ENCODE measurements at places on chromosomes 2 and 18. TPM values are rescaled to one million over a fixed set of nuclear protein-coding genes. Genes with fewer than 3 reads are reported as not detected.

DNA sequence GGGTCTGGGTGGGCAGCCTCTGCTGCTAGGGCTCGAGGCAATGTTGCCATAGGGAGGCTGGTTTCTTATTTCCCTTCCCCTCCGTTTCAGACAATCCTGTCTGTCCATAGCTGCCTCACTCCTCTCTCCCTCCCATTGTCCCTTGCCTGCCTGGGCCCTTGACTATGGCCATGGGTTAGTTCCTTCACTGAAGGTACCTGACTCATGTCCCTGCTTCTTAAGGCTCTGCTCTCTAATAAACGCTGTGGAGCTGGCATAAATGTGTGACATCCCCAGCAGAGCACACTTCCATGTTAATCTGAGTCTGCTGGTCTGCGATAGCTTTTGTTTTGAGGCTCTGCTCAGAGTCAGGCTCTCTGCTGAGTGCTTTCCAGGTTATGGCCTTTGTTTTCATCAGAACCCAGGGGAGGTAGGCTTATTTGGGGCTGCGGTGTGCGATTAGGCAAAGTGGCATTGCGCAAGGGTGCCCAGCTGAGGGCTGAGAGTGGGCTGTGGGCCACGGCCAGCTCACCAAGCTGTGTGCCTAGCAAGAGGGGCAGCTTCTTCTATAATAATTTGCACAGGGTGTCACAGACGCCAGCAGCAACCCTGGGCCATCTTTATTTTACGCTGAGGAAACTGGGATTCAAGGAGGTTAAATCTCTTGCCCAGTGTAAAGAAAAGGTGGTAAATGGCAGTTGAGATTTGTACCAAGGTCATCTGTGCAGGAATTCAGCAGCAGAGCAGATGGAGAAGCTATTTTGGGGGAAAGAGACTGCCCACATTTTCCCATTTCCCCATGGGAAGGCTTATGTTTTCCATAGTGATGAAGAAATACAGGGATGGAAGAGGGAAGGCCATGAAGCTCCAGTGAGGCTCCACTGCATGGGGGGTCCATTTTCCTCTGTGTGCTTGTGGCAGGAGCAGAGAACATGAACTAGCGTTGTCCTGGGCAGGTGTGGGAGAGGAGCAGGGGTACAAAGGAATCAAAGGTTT is 25.6 kb downstream of the MRPL33 start:
- DNase-seq, result no peak

DNA sequence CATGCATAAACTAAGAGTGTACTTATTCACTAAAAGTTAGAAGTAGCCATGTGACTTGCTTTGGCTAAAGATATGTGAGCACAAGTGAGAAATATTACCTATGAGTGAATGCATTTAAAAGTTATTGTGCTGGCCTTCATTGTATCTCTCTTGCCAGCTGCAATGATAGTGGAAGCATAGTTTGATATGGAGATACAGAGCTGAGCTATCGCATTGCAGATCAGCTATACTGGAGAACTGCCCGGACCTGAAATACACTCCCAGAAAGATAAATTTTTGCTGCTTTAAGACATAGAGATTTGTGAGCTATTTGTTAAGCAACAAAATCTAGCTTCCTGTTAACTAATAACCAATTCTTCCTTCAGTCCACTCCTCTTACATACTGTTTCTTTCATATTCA is 571.1 kb downstream of the CPS1 start:
- no peak for DNase-seq

Gene RPS27A
- total RNA-seq, result 1,013 TPM

Gene CYP27C1
- 1.1 TPM for total RNA-seq

DNA sequence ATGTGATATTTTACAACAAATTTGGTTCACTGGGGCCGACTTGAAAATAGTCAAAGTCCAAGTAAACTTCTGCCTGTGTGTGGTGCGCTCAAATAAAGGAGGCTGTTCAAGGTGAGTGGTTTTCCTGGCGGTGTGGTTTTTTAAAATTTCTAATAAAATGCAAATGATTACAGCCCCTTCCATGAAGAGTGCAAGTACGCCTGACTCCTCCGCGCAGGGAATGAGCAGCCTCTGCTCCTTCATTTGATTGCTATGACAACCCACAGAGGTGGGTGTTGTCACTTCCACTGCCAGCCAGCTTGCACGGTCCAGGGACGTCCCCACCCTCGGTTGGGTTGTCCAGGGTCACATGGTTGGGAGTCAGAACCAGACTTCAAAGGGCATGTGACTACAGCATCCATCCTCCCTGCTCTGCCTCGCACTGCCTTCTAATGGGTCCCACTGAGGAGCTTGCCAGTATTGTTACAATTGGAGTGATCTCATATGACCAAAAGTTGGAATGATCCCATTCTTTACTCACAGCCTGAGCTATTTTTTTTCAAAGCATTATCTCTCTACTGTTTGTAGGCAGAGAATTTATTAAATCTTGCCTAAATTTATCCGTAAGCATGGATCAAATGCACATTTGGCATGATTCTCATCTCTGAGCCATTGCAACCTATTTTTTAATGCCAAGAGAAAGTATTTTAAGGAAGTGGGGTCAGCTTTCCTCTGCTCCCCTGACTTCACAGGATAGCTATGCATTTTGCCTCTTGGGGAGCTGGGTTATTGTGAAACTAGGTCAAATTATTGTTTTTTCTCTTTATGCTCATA is 121.3 kb downstream of the AGAP1 start:
- DNase-seq, result peak; percentile 21

GRCh38 chr2:136357007-136357380 is 239.0 kb upstream of the CXCR4 start:
- DNase-seq, result no peak

DNA sequence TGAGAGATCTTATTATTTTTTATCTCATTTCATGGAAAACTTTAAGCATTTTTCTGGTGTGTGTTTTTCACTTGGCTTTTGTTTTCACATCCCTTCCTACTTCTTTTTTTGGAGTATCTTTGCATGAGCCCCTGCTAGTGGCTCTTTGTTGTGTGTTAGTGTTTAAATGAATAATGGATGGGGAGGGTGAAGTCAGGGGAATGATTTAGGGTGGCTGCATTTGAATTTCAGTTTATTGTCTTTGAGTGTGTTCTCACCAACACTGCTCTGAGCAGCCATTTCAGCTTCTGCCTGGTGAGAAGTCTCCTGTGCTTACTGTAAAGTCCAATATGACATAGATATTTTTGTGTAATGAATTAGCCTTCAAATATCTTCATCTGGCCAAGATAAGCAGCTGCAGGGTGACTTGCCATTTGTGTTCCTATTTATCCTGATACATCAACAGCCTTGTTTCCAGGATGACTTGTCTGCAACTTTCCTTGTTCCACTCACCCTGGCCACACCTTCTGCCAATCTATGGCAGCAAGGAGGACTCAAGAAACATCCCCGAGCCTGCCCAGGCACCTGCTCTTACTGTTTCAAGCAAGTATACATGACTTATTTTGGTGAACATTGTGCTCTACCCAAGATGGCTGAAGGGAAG is 182.6 kb downstream of the PDE11A start:
- DNase-seq, result no peak

DNA sequence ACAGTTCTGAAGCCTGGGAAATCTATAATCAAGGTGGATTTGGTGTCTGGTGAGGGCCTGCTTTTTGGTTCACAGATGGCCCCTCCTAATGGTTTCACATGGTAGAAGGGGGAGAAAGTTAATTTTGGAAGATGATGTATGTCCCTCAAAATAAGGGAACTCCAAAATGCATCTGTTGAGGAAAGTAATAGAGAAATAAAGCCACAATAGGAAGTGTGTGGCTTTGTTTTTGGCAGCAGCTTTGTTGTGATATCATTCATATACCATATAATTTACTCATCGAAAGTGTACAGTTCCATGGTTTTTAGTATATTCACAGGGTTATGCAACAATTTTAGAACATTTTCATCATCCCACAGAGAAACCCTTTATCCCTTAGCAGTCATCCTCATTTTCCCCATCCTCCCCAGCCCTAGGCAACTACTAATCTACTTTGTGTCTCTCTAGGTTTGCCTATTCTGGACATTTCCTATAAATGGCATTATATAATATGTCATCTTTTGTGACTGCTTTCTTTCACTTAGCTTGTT is 274.0 kb upstream of the FAM98A start:
- DNase-seq, result no peak

- no peak for DNase-seq
These were observed 14.4 kb downstream of the EFR3B start for GRCh38 chr2:25056098-25056821.

GRCh38 chr2:238774980-238775509 is 72.8 kb upstream of the TWIST2 start:
- DNase-seq, result no peak

- DNase-seq, result no peak
These were observed 50.1 kb downstream of the UBR3 start for GRCh38 chr2:169877398-169877797.

- no peak for DNase-seq
These were observed 16.0 kb upstream of the RPE start for GRCh38 chr2:209986415-209986814.

DNA sequence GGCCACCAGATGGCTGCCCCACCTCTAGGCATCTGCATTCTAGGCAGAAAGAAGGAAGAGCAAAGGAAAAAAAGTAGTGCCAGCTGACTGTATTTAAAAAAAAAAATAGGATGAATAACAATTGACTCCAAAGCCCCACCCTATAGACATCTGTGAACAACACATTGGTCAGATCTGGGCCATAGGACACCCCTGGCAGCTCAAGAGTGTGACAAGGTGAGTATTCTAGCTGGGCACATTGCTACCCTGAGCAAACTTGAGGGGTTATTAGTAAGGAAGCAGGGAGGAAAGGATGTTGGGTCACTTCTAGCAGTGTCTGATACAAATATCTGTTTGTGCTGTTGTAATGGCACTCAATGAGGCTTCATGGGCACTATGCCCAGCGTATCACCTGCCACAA is 58.6 kb upstream of the NPAS2 start:
- DNase-seq, result no peak

GRCh38 chr2:5696945-5697521 is 4.8 kb downstream of the SOX11 start:
- DNase-seq, result peak; percentile 54

GRCh38 chr2:42493468-42494354 is at the start of gene KCNG3:
Gene KCNG3, minus strand, starts transcription at chr2:42493982. Its CDS starts 481 bp downstream, at chr2:42493501.
- peak; percentile 54 for DNase-seq

DNA sequence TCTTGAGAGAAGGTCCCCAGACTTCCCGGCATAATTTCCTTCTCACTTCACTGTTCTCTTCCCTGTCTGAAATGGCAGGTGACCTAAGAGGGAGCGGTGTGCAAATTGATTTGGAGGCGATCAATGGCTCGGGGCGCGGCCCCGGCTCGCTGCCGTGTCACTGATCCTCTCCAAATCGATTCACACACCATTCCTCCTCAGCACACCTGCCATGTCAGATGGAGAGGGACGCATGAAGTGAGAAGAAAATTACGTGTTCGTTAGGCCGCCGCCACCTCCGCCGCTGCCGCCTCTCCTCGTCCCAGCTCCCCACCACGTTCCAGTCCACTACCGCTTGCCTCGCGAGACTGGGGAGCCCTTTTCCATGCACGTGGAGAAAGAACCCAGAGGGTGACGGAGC is 31.8 kb upstream of the BCL11A start:
- DNase-seq, result no peak

- DNase-seq, result no peak
These were observed 21.7 kb downstream of the ITGAV start for GRCh38 chr2:186611526-186611925.

GRCh38 chr2:26530696-26531095 is 52.8 kb upstream of the OTOF start:
- DNase-seq, result peak; percentile 40

GRCh38 chr2:34836361-34836760 is 1237.3 kb upstream of the FAM98A start:
- DNase-seq, result no peak

Gene ANKRD29
- total RNA-seq, result 3.8 TPM

DNA sequence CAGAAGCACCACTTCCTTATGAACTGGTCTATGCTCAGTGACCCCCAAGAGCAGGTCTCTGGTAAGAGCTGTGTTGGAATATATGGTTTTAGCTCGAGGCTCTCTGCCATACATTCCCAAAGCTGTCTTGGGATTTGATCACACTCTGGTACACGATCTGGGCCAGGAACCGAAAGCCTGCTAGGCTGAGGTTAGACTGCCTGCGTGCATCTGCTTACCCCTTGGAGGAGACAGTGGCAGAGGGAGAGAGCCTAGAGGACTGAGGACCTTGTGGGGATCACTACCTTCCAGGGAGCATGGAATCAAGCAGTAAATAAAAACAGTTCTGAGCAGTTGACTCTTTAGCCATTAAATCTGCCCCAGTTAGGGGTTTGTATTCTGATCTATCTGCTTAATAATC is 63.7 kb downstream of the ZNF532 start:
- DNase-seq, result no peak

DNA sequence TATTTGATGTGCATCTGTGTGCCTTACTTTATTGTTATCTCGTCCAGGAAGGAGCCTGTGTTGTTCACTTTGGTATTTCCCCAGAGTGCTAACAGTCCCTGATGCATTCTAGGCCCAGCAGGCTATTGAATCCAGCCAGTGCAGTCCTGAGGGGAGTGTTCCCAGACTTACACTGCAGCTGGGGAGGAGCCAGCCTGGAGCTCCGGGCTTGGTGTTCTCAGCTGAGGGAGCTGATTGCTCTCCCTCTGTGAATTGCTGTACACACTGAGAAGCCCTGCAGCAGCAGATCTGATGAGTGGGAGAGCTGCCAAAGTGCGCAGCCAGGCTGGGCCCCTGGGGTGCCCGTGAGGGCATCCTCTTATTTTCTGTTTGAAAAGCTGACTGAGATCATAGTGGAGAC is 159.2 kb downstream of the GALNT3 start:
- peak; percentile 46 for DNase-seq

Gene CXCR2
- not detected for total RNA-seq

GRCh38 chr2:223155956-223156355 is 104.0 kb downstream of the KCNE4 start:
- no peak for DNase-seq

GRCh38 chr2:9700109-9700495 is 69.3 kb upstream of the YWHAQ start:
- DNase-seq, result no peak

DNA sequence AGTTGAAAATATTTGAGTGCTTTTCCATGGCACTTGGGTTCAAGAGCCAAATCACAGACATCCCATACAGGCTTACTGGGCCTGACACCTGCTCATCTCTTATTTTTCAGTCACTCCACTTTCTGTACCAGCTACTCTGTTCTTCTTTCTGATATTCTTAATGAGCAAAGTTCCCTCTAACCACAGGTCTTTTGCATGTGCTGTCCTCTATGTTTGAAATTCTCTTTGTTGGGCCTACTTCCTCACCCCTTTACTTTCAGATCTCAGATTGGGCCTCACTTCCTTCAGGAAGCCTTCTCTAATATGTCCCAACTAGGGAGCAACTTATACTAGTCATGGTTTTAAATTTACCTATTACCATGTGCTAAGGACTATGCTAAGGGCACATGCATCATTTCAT is 81.8 kb upstream of the RBMS1 start:
- DNase-seq, result no peak

GRCh38 chr2:58122540-58122939 is 75.9 kb downstream of the VRK2 start:
- DNase-seq, result no peak

GRCh38 chr2:84386336-84387040 is 72.6 kb downstream of the SUCLG1 start:
- DNase-seq, result no peak

Gene HOXD1
- total RNA-seq, result 0.34 TPM

GRCh38 chr2:10303181-10303693 is 533 bp downstream of the HPCAL1 start:
- no peak for DNase-seq
